ENCODE measurements at places on chromosomes 2 and 18. TPM values are rescaled to one million over a fixed set of nuclear protein-coding genes. Genes with fewer than 3 reads are reported as not detected.
A peak's percentile ranks its signal among the peaks of the same experiment; 100 is the strongest.

DNA sequence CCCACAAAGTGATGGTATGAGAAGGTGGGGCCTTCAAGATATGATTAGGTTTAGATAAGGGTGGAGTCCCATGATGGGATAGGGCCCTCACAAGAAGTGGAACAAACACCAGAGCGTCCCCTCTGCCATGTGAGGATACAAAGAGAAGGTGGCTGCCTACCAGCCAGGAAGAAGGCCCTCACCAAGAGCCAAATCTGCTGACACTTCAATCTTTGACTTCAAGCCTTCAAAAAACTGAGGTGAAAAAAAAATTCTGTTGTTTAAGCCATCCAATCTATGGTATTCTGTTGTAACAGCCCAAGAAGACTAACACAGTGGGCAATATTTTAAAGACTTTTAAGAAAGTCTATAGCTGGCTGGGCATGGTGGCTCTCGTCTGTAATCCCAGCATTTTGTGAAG lies 522.1 kb downstream of the NRXN1 start:
- DNase-seq = no peak
- no peak overlapping the region for H3K27ac ChIP-seq
- no peak overlapping the region for H3K4me3 ChIP-seq
- no peaks in the 10 kb centered on the region for H3K4me1 ChIP-seq

DNA sequence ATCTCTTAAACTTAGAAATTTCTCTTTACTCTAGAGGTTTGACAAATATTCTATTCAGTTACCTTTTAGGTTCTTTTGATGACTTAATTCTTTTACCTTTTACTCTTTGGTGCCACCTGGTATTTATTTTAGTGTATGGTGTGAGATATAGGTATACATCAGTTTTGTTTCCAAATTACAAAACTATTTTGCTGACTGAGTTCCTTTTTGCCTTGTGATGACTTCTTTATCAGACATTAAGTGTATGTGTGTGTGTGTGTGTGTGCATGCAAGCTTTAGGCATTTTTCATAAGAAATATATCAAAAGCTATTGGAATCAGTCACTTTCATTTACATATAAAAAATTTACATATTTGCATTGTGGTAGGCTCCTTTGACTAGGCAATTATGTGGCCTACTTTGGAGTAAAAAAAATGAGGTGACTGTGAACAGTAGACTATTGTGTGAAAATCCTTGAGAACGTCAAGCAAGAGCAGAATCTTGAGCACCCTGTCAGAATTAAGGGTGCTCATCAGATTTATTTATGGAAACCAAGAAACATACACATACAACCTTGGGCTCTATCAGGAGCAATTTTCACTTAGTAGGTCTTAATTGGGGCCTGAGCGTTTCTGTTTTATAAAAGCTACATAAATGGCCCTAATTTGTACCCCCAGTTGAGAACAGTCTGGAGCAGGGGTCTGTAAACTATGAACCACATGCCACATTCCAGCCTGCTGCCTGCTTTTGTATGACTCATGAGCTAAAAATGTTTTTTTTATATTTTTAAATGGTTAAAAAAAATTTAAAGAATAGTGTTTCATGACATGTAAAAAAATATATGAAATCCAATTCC lies 415.9 kb downstream of the SLC4A3 start:
- no peak overlapping the region for H3K27ac ChIP-seq
- H3K27me3 ChIP-seq = no peaks in the 10 kb centered on the region
- H3K4me1 ChIP-seq = no peaks in the 10 kb centered on the region
- no peaks in the 10 kb centered on the region for H3K36me3 ChIP-seq

GRCh38 chr2:238045575-238045974 lies 15.2 kb upstream of the SCLY start:
- no peaks in the 10 kb centered on the region for H3K27me3 ChIP-seq
- no peak for DNase-seq
- H3K4me1 ChIP-seq = no peaks in the 10 kb centered on the region
- H3K36me3 ChIP-seq = peaks cover 2% of the 10 kb centered on the region
- no peak overlapping the region for H3K27ac ChIP-seq
- H3K4me3 ChIP-seq = no peak overlapping the region

DNA sequence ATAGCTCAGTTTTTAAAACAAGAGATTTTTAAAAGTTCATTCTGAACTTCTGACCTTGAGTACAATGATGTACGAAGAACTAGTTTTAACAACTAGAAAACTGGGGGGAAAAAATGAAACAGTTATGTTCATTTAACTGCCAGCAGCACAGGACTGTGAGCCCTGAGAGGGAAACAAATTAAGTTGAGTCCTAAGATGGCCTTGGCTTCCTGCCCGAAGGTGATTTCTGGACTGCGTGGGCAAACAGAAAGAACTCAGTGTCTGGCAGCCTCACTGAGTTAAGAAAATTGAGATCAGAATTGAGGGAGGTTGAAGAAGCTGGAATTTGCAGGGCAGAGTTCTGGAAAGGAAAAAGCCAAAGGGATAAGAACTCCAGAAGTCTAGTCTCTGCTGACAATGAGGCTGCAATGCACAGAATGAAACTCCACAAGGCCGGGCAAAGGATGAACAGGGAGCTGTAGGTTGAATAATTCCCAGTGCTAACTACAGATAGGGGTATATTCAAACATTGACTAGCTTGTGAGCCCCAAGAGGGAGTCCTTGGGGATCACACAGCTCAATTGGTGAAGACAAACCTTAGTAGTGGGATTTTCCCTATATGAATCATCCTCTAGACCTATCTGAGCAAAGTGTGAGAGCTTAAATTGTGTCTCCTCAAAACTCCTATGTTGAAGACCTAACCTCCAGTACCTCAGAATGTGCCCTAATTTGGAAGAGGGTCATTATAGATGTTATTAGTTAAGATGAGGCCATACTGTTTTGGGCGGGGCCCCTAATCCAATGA lies 13.1 kb upstream of the CRACDL start:
- no peak overlapping the region for H3K27ac ChIP-seq
- H3K4me1 ChIP-seq = no peaks in the 10 kb centered on the region
- no peaks in the 10 kb centered on the region for H3K36me3 ChIP-seq
- DNase-seq = no peak

GRCh38 chr18:51383711-51384110 lies 186.2 kb upstream of the MEX3C start:
- no peaks in the 10 kb centered on the region for H3K36me3 ChIP-seq
- H3K27me3 ChIP-seq = no peaks in the 10 kb centered on the region
- no peak overlapping the region for H3K4me3 ChIP-seq
- H3K4me1 ChIP-seq = no peaks in the 10 kb centered on the region
- H3K27ac ChIP-seq = no peak overlapping the region
- DNase-seq = no peak

GRCh38 chr18:74128159-74128558 lies 19.5 kb downstream of the FBXO15 start:
- H3K4me3 ChIP-seq = no peak overlapping the region
- no peak overlapping the region for H3K27ac ChIP-seq
- peaks cover 2% of the 10 kb centered on the region for H3K27me3 ChIP-seq
- no peaks in the 10 kb centered on the region for H3K4me1 ChIP-seq
- no peaks in the 10 kb centered on the region for H3K36me3 ChIP-seq
- DNase-seq = no peak

DNA sequence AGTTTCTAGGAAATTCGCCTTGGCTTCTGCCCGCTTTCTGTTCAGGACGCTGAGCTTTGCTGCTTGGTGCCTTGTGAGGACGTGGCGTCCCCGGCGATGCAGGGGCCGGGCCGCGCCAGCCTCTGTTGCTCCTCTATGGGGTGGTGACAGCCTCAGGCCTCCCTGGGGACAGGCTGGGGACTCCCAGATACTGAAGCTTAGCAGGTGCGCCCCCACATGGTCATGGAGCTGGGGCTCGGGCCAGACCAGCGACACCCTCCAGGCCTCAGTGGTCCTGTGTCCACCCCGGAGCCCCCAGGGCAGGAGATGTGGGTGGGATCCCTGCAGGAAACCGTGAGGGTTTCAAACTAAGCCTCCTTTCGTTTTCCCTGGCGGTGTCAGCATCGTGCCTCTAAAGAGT lies 29.2 kb downstream of the KCNG2 start:
- no peak overlapping the region for H3K4me3 ChIP-seq
- DNase-seq = no peak
- no peaks in the 10 kb centered on the region for H3K4me1 ChIP-seq
- no peak overlapping the region for H3K27ac ChIP-seq

DNA sequence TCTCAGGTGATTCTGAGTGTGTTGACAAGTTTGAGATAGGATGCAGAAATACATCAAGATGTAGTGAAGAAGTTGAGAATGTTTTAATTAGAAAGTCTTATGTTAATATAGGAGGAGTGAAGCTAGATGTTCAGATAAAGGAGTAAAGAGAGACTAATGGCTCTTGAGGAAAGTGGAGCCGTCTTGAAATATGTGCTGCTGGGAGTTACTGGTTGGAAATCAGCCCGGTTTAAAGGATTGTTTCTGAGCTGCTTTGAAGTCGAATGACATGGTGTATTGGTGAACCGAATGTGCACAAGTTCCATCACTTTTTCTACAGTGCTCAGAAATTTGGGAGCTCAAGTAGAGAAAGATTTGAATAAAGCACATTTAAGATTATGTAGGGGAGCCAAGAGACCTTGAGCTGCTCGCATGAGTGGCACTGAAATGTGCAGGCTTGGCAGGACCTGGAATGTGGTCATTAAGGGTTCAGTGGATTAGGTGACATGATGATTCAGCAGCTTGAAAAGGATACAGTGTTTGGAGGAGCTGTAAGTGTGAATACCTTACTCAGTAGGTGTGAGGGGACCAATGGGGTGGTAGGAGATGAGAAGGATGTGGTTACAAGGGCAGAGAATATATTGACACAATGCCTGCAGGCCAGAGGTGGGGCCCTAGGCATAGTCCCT lies 68.6 kb downstream of the CAB39 start:
- no peaks in the 10 kb centered on the region for H3K36me3 ChIP-seq
- H3K27me3 ChIP-seq = no peaks in the 10 kb centered on the region
- H3K4me1 ChIP-seq = peaks cover 71% of the 10 kb centered on the region
- H3K4me3 ChIP-seq = no peak overlapping the region
- H3K27ac ChIP-seq = peak overlapping the region; percentile 87

- DNase-seq = no peak
- H3K36me3 ChIP-seq = no peaks in the 10 kb centered on the region
- no peaks in the 10 kb centered on the region for H3K27me3 ChIP-seq
- no peak overlapping the region for H3K4me3 ChIP-seq
- no peaks in the 10 kb centered on the region for H3K4me1 ChIP-seq
- H3K27ac ChIP-seq = no peak overlapping the region
Observed at GRCh38 chr18:6203791-6204190, 210.9 kb downstream of the L3MBTL4 start.

- no peak overlapping the region for H3K27ac ChIP-seq
- H3K4me3 ChIP-seq = no peak overlapping the region
- peaks cover 7% of the 10 kb centered on the region for H3K4me1 ChIP-seq
- H3K36me3 ChIP-seq = no peaks in the 10 kb centered on the region
- H3K27me3 ChIP-seq = no peaks in the 10 kb centered on the region
Observed at GRCh38 chr2:39851251-39851650, 72.2 kb upstream of the THUMPD2 start.

DNA sequence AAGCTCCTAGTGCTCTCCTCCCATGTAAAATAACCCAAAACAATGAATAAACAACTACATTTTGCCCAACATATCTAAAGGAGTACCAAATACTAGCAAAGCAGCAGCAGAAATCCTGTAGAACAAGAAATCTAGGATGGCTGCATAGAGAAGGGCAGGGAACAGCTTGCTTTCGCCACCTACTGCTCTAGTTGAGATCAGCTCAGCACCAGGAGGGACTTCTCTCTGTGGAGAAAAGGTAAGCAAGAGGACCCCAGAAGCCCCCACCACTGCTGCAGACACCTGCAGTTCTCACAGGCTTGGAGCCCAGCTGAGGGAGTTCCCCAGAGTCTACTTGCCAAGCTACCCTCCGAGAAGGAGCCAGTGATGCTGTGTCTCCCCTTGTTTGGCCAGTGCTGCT lies 243.0 kb upstream of the CHST9 start:
- H3K4me1 ChIP-seq = no peaks in the 10 kb centered on the region
- DNase-seq = no peak
- H3K27me3 ChIP-seq = no peaks in the 10 kb centered on the region
- no peaks in the 10 kb centered on the region for H3K36me3 ChIP-seq

GRCh38 chr18:11747731-11748130 lies 58.7 kb downstream of the GNAL start:
- no peaks in the 10 kb centered on the region for H3K36me3 ChIP-seq
- H3K4me1 ChIP-seq = no peaks in the 10 kb centered on the region
- no peak overlapping the region for H3K4me3 ChIP-seq
- peaks cover 14% of the 10 kb centered on the region for H3K27me3 ChIP-seq
- no peak overlapping the region for H3K27ac ChIP-seq

DNA sequence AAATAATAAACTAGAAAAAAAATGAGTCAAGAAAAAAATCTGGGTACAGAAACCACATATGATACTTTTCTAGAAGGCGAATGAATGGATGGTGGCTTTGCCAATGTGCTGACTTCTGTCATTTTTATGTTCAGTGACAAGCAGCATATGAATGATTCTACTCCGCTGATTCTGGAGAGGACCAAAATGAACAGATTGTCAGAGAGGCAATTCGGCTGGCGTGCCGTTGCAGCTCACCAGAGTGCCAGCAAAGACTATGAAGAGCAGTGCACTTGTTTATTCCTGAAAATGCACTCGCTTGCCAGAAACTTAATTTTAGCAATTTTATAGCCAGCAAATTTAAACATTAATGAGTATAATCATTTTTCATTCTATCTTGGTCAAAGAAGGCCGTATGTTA lies 105.9 kb upstream of the NYAP2 start:
- H3K4me1 ChIP-seq = no peaks in the 10 kb centered on the region
- no peak overlapping the region for H3K4me3 ChIP-seq
- no peaks in the 10 kb centered on the region for H3K36me3 ChIP-seq
- no peak overlapping the region for H3K27ac ChIP-seq

- no peak for DNase-seq
- no peak overlapping the region for H3K4me3 ChIP-seq
- H3K27ac ChIP-seq = no peak overlapping the region
- H3K27me3 ChIP-seq = no peaks in the 10 kb centered on the region
- H3K36me3 ChIP-seq = no peaks in the 10 kb centered on the region
Observed at GRCh38 chr2:158189526-158189925, 87.8 kb downstream of the UPP2 start.

DNA sequence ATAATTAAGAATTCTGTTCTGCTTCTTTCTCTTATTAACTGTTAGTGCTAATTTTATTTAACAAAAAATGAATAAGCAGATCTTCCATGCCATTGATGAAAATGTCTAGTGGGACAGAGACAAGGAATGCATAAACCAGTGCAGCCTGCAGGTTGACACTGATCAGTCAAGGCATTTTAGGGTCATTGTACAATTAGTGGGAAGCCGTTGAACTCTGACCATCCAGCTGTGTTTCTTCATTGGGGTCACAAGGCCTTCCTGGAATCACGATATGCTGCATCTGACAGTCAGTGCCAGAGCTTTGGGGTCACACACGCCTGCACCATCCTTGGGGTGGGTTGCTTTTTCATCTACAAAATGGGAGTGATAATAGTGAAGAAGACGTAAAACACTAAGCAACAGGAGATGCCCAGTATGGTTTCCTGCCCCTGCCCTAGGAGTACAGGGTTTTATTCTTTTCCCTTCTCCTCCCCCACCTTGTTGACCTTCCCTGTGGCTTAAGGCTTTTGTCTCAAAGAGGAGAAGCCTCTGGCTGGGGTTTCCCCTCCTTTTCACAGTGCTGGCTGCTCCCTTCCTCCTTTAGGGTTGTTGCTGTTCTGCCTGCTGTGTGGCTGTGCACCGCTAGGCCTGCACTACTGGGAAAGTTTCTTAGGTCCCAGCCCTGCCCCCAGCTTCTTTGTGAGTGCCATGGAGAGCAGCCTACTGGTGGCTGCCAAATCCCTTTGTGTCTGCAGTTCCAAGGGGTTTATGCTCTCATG lies 245.6 kb downstream of the TPGS2 start:
- no peaks in the 10 kb centered on the region for H3K4me1 ChIP-seq
- no peaks in the 10 kb centered on the region for H3K27me3 ChIP-seq
- no peak overlapping the region for H3K27ac ChIP-seq
- H3K36me3 ChIP-seq = no peaks in the 10 kb centered on the region
- no peak for DNase-seq
- H3K4me3 ChIP-seq = no peak overlapping the region

The AMER3 gene
- total RNA-seq = not detected

The CENPA gene
- not detected for total RNA-seq

The DSC1 gene
- not detected for total RNA-seq

All from psoas muscle (tissue), 8 donors.